NCI-H460 (cell line): ENCODE measurements at places on chromosomes 5 and 9. TPM values are rescaled to one million over a fixed set of nuclear protein-coding genes. Genes with fewer than 3 reads are reported as not detected.

The PCDHGC5 gene
- 0.30 TPM in 1 of 2 replicates, not detected in the other for total RNA-seq

DNA sequence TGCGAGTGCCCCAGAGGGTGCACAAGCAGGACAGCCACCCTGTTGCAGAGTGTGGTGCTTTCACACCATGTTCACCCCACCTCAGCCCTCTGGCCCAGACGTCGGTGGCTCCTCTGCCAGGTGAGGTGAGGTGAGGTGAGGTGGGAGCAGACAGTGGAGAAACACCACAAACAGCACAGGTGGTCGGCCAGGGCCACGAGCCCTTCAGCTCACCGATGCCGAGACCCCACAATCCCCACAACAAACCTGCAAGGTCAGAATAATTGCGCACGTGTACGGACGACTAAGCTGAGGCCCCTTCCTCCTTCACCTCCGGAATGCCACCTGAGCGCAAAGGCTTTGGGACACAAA lies 10.5 kb downstream of the BRD3 start:
- no peak for DNase-seq

DNA sequence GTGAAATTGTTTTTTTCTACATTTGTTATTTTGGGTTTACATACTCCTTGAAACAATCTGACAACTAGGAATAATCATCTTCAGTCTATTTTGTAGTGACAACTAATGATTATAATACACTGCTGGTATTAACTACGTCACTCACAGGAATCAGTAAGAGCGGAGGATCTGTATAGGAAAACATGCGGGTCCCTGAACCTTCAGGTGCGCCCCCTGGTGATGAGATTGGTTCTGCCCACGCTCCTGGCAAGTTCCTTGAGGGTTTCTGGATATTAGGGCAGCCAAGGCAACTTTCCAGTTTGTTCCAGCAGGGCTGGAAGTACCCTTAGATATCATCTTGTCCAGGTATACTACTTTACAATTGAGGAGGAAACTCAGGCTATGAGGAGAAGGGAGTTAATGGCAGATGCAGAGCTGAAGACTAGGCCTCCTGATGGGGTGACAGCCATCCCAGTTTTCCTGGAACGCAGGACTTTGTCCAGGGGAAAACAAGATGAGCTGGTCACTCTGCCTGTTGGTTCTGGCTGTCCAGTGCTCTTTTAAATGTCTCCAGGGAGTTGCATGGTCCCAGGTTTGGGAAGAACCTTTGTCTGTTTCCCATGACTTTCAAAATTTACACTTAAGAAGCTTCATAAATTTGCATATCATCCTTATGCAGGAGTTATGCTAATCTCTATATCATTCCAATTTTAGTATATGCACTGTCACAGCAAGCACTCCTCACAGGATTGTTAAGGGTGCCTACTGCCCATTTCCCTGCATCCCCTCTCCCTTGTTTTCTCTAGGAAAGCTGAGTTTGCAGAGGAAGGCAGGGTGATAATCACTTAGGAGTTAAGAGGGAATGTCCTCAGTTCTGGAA lies 14.9 kb upstream of the WNT8A start:
- DNase-seq, result peak; percentile 83

GRCh38 chr9:108138516-108138915 lies 648.9 kb upstream of the KLF4 start:
- no peak for DNase-seq

The SLC34A1 gene
- total RNA-seq, result not detected in 2 replicates

- DNase-seq, result no peak
These were observed 103.5 kb downstream of the GCNT1 start for GRCh38 chr9:76562511-76562911.

- DNase-seq, result peak; percentile 21
These were observed at the start of gene RETREG1 for GRCh38 chr5:16616536-16617273. Gene RETREG1, minus strand, starts transcription at chr5:16616997. Its CDS starts 26 bp downstream, at chr5:16616971.

DNA sequence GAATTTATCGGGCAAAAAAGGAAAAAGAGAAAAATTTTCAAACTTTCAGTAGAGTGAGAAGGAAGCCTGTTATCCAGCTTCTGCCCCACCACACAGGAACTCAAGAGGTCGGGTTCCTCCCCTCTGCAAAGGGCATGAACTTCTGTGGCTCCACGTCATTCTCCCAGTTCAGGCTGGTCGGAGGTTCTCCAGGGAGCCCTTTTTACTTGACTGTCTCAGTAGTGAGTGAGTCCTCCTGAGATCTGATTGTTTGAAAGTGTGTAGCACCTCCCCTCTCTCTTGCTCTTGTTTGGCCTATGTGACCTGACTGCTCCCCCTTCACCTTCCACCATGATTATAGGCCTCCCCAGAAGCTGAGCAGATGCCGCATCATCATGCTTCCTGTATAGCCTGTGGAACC lies 9.7 kb downstream of the SPINK1 start:
- no peak for DNase-seq

The FOXD4L6 gene
- total RNA-seq, result 0.07 TPM in 1 of 2 replicates, not detected in the other

DNA sequence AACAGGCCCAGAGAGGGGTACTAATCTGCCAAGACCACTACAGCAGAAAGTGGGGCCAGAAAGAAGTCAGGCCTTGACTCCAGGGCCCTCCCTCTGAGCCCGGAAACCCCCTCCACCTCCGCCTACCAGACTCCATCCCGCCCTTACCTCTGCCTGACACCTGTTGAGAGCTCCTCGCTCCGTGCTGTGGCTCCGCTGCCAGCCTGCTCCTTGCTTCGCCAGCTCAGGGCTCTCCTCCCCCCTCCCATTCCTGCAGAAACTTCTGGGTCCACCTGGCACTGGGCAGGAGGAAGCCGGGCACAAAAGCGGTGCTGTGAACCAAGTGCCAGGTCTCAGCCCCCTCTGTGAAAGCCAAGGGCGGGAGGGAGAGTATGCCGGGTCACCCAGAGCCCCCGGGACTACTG lies 6.4 kb upstream of the ST6GALNAC6 start:
- no peak for DNase-seq

DNA sequence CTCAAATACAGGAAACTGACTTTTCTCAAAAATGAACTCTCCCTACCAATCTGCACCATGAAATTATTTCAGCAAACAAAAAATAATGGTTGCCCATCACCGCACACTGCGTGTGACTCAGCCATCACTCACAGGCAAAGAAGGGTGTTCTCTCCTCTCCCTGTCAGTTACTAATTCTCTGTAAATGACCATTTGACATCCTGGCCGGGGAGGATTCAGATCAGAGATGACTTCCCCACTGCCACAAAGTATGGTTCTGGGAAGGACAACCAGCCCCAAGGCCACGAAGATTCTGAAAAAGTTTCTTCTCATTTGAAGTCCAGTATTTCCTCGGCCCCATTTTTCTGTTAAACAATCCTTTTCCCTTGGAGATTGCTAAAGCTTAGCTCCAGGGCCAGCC lies 199.4 kb downstream of the AUH start:
- no peak for DNase-seq

The HARS1 gene
- total RNA-seq, result 80.8 and 85.3 TPM in 2 replicates

The HBEGF gene
- total RNA-seq, result 5.4 and 6.1 TPM in 2 replicates

The TMEM215 gene
- not detected in 2 replicates for total RNA-seq

The MEGF10 gene
- 0.02 TPM in 1 of 2 replicates, not detected in the other for total RNA-seq

DNA sequence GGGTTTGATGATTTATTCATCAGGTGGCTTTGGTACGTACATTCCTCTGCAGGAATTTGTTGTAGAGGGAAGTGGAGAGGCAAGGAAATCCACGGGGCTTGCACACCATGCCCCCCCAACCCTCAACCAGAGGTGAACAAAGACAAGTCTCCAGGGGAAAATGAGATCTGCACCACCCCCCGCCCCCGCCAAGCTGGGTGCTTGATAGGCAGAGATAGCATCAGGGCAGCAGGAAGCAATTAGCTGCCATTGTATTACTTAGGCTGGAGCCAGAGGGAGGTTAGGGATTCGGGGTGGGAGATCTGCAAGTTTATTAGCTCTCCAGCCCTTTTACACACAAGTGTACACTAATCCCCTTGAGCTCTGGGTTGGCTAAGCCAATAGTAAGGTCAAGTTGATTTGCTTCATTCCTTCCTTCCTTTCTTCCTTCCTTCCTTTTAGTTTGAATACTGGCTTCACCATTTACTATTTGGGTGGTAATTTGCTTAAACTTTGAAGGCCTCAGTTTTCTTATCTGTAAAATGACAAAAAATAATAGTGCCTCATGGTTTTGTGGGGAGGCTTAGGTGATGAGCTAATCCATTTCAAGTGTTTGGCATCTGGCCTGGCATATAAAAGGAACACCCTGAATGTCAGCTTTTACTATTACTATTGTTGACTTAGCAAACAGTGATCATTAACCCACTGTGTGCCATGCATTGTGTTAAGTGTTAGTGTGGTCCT lies 34.1 kb downstream of the SPRY4 start:
- DNase-seq, result no peak

DNA sequence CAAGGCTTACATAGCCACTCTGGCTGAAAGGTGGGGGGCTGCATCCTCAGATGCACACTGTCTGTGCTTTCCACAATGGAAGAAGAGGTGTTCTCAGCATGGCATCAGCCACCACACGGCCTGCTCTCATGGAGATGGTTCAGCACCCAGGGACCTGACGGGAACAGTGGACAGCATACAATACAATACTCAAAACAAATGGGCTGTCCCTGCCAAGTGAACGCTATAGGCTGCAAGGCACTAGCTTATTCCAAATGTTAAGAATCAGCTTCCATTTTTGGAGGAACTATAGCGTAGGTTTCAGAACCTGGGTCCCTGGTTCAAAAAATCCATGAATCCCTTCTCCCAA lies 77.2 kb downstream of the ZNF608 start:
- DNase-seq, result no peak

- no peak for DNase-seq
These were observed 187.3 kb downstream of the HTR1A start for GRCh38 chr5:63774939-63775338.

- DNase-seq, result no peak
These were observed 80.8 kb downstream of the TLE4 start for GRCh38 chr9:79652598-79652997.

DNA sequence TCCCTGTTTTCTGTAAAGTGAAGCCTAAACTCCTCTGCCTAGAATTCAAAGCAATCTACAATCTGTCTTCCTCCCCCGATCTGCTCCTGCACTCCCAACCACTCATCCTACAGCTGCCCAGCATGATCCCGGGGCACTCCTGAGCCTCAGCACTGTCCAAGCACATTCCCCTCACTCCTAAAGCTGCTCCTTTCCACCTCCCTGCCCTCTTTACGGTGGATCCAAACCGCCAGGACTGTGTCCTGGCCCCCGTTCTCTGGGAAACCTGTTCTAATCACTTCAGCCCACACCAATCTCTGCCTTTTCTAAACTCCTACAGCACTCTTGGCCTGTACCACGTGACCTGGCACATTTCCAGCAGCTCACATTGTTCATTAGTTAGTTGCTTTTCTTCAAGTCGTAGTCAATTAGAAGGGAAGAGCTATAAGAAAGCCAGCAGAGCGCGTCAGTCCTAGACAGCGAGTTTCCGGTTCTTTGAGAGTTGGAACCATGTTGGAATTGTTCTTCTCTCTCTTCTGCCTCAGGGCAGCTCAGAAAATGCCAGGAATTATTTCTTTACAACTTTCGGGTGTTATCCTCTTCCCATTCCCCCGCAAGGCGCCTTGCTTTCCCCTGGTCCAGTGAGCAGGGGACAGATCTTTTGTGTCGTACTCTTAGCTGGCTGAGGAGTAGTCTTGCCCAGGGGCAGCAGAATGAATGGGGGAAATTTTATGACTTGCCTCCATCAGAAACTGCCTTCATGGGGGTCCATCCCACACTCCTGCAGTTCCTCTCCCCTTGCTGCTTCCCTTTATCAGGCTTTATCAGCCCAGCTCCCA lies 60.7 kb downstream of the NRG2 start:
- DNase-seq, result no peak

The C9orf153 gene
- total RNA-seq, result 0.14 and 0.40 TPM in 2 replicates

DNA sequence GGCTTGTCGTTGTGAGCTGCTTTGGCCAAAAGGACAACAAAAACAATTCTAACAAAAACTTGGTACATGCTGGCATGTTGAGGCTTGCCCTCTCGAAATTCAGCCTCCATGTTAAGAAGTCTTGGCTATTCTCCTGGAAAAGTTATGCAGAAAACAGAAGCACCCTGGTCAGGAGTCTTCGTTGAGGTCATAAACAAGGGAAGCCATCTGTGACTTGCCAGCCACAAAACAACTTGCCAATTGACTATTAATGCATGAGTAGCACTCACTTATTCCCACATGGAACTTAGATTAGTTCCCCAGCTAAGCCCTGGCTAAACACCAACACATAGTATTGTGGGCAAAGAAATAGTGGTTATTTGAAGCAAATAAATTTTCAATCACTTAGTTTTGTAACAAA lies 521.0 kb upstream of the CHD1 start:
- DNase-seq, result no peak

The SPOCK1 gene
- total RNA-seq, result 214 and 222 TPM in 2 replicates

The TPRN gene
- 7.4 and 8.2 TPM in 2 replicates for total RNA-seq
